Cardiac muscle cell (in vitro differentiated cells and primary cell): ENCODE measurements at places on chromosomes 1 and 21. TPM values are rescaled to one million over a fixed set of nuclear protein-coding genes. Genes with fewer than 3 reads are reported as not detected.

UBL4B gene
- not detected in 2 replicates for polyA plus RNA-seq

ARHGEF19 gene
- polyA plus RNA-seq: 6.7 and 11.6 TPM in 2 replicates

DNA sequence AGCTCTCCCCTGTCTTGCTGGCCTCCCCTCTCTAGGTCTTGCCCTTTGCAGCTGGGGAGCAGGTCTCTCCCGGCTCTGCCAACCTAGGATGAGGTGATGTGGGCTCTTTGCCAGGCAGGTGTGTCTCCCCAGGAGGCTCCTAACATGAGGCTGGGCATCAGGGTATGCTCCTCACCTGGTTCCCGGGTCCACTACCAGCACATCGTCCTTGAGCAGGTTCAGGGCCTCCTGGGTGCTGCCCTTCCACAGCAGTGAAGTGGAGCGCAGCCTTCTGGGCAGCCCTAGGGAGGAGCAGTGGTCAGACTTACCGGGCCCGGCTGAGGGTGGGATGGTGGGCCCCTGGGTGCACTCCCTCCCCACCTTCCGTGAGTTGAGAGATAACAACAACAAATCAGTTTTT, 17.5 kb downstream of the LACTBL1 start:
- H3K27ac ChIP-seq: no peak overlapping the region
- H3K4me3 ChIP-seq: no peak overlapping the region
- H3K27me3 ChIP-seq: peaks cover 31% of the 10 kb centered on the region
- no peaks in the 10 kb centered on the region for H3K36me3 ChIP-seq
- H3K4me1 ChIP-seq: no peaks in the 10 kb centered on the region

DNA sequence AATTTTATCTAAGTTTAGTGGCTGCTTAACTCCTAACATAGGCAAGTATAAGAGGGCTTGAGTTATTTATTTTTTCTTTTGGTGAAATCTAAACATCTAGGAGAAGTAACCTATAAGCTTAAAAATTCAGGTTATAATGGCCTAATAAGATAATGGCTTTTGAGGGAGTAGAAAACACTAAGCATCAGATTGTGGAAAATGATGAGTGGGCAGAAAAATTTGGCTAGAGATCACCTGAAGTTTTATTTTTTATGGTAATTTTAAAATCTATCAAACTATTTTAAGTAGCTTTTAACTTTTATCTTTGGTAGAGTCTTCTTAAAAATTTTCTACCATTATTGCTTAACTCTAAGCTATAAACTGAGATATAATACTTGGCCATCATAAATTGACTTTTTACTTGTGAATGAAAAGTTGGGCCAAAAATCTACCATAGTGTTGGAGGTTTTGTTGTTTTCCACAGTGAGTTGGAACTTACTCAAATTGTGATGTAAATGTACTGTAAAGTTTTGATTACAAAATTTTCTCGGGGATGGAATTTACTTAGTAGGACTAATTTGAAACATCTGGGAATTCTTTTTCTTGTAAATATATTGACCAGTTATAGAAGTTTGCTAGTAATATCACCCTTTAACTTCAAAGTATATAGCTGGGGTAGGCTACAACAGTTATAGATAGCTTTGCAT, 63.9 kb downstream of the USP25 start:
- DNase-seq: peak; percentile 36
- H3K4me3 ChIP-seq: no peak overlapping the region
- H3K4me1 ChIP-seq: no peaks in the 10 kb centered on the region
- no peak overlapping the region for H3K27ac ChIP-seq
- no peaks in the 10 kb centered on the region for H3K36me3 ChIP-seq

- H3K27me3 ChIP-seq: no peaks in the 10 kb centered on the region
- H3K4me1 ChIP-seq: peaks cover 7% of the 10 kb centered on the region
- H3K4me3 ChIP-seq: no peak overlapping the region
- no peaks in the 10 kb centered on the region for H3K36me3 ChIP-seq
These were observed 1.4 kb upstream of the ABCA4 start for GRCh38 chr1:94122201-94122970.

DNA sequence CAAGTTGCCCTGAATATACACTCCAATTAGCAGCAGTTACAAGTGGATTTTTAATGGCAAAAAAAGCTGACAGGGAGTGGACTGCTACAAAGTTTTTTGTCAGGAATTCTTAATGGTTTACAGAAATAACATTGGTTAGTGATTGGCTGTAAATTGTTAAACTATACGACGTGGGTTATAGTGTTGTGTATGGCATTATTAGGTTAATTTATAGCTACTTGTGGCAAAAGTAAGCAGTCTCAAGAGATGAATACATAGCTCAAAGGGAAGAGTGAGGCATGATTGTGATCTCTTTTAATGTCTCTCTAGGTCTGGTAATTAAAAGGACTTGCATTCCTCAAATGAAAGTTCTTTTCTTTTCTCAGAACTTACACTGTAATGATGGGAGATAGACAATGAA, 75.8 kb upstream of the CD1D start:
- no peaks in the 10 kb centered on the region for H3K27me3 ChIP-seq
- H3K36me3 ChIP-seq: no peaks in the 10 kb centered on the region
- no peak overlapping the region for H3K27ac ChIP-seq
- H3K4me3 ChIP-seq: no peak overlapping the region

- H3K4me1 ChIP-seq: no peaks in the 10 kb centered on the region
- H3K27me3 ChIP-seq: no peaks in the 10 kb centered on the region
- no peak overlapping the region for H3K4me3 ChIP-seq
- H3K27ac ChIP-seq: no peak overlapping the region
These were observed 145.4 kb upstream of the HP1BP3 start for GRCh38 chr1:20932437-20932977.

- H3K36me3 ChIP-seq: peaks cover 28% of the 10 kb centered on the region
- no peak overlapping the region for H3K4me3 ChIP-seq
- DNase-seq: peak; percentile 76
- H3K27me3 ChIP-seq: peaks cover 7% of the 10 kb centered on the region
These were observed 9.9 kb upstream of the CDCA8 start for GRCh38 chr1:37682334-37682987.

DNA sequence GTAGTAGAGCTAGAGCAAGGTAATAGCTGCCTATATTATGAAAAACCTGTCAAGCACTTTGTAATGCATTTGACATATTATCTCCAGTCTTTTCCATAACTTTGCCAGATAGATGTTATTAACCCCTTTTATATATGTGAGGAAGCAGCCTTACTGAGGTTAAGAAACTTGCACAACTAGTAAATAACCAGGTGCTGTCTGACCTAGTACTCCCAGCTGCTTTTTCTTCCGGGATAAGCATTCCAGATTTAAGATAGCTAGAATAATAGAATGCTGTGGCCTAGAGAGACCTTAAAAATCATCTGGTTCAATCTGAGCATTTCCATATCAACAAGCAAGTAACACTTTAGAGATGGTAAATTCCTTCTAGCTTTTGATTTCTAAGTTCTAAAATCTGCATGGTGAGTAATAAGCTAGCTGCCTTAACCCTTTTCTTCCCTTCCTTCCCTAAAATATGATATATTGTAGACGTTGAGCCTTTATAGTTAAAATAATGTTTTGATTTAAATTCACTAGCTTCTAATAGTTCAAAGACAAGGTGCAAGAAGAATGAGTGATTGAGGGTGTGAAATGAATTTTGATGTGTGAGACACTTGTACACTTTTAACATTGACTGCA, 1.8 kb downstream of the SH3GLB1 start:
- no peaks in the 10 kb centered on the region for H3K36me3 ChIP-seq
- H3K4me1 ChIP-seq: peaks cover 29% of the 10 kb centered on the region
- peak overlapping the region; percentile 72 for H3K4me3 ChIP-seq
- H3K27ac ChIP-seq: peak overlapping the region; percentile 94
- no peak for DNase-seq
